Thoracic aorta (tissue), 2 donors: ENCODE measurements at places on chromosomes 2 and 18. TPM values are rescaled to one million over a fixed set of nuclear protein-coding genes. Genes with fewer than 3 reads are reported as not detected.

DNA sequence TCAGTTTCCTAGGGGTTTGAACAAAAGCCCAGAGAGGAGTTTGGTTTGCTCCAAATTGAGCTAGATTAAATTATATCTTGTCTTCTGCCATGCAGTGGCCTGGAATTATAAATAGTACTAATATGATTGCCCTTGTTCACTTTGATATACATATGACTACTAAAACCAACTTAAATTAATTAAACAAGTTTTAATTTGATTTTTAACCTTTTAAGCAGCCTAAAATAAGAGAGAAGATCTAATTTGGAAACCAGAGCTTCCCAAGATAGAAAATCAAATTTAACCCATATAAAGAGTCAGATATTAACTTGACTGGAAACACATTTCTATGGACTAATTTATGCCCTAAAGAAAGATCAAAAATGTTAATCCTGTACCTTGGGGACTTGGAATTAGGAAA, 444.5 kb upstream of the SLC8A1 start:
- no peaks in the 10 kb centered on the region for H3K27me3 ChIP-seq
- DNase-seq, result no peak
- H3K4me1 ChIP-seq, result no peaks in the 10 kb centered on the region
- no peak overlapping the region for H3K4me3 ChIP-seq
- no peaks in the 10 kb centered on the region for H3K36me3 ChIP-seq

DNA sequence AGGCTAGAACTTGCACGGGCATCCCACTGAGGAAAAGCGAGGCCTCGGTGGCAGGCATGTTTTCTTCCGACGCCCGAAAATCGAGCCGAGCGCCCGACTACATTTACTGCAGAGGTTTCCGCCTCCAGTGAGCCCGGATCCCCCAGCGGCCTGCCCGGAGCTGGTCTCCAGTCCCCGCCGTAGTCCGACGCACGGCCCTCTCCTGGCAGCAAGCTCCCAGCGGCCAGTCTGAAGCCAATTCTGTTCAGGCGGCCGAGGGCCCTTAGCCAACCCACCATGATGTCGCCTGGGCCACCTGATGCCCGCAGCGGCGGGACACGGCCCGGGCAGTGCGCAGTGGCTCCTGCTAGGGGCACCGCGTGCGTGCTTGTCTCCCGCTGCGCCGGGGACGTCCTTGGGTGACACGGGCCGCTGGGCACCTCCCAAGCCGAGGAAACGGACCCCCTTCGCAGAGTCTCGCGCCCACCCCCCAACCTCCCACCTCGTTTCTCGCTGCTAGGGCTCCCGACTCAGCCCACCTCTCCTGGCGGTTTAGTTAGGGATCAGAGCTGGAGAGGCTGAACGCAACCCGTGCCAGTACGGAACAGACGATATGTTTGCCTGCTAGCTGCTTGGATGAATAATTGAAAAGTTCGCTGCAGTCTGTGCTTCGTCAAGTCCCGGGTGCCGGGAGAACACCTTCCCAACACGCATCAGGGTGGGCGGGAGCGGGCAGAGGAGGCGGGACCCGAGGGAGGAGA, 5.3 kb downstream of the ONECUT2 start:
- peaks cover 13% of the 10 kb centered on the region for H3K4me1 ChIP-seq
- H3K27ac ChIP-seq, result no peak overlapping the region
- no peaks in the 10 kb centered on the region for H3K36me3 ChIP-seq

DNA sequence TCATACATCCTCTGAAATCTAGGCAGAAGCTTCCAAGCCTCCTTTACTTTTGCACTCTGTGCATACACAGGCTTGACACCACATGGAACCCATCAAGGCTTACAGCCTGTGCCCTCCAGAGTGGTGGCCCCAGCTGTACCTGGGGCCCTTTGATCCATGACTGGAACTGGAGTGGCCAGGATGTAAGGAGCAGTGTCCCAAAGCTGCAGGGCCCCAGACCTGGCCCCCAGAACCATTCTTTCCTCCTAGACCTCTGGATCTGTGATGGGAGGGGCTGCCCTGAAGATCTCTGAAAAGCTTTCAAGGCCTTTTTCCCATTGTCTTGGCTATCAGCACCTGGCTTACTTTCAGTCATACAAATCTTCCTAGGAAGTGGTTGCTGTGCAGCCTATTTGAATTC, 63.1 kb upstream of the NOL4 start:
- H3K4me1 ChIP-seq, result no peaks in the 10 kb centered on the region
- no peaks in the 10 kb centered on the region for H3K36me3 ChIP-seq
- H3K4me3 ChIP-seq, result no peak overlapping the region
- no peak overlapping the region for H3K27ac ChIP-seq
- H3K27me3 ChIP-seq, result no peaks in the 10 kb centered on the region

- no peak overlapping the region for H3K4me3 ChIP-seq
- DNase-seq, result no peak
- no peaks in the 10 kb centered on the region for H3K4me1 ChIP-seq
- no peaks in the 10 kb centered on the region for H3K36me3 ChIP-seq
- H3K27me3 ChIP-seq, result no peaks in the 10 kb centered on the region
- no peak overlapping the region for H3K27ac ChIP-seq
Measured at GRCh38 chr2:158317642-158318041, 138.9 kb downstream of the CCDC148 start.

DNA sequence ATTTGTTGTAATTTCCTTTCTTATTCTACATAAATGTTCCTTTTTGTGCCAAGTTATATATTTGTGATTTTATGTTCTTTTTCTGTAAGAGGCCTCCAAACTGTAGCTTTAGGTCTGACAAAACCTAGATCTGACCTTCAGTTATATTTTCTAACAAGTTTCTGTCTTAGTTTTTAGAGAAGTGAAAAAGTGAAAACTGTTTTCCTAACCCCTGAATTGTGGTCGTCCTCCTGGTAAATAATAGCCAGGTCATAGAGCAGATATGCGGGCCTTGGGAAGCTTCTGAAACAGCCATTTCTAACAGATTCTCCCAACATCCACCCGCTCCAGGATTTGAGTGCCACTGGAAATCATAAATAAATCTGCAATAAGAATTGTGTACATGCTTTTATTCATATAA, 398.4 kb upstream of the CWC22 start:
- H3K4me3 ChIP-seq, result no peak overlapping the region
- no peak for DNase-seq
- no peaks in the 10 kb centered on the region for H3K36me3 ChIP-seq
- no peak overlapping the region for H3K27ac ChIP-seq

- H3K27me3 ChIP-seq, result no peaks in the 10 kb centered on the region
- H3K36me3 ChIP-seq, result peaks cover 13% of the 10 kb centered on the region
- no peak overlapping the region for H3K4me3 ChIP-seq
- DNase-seq, result no peak
- H3K4me1 ChIP-seq, result no peaks in the 10 kb centered on the region
- no peak overlapping the region for H3K27ac ChIP-seq
Measured at GRCh38 chr2:227267410-227268115, 57.5 kb upstream of the MFF start.

DNA sequence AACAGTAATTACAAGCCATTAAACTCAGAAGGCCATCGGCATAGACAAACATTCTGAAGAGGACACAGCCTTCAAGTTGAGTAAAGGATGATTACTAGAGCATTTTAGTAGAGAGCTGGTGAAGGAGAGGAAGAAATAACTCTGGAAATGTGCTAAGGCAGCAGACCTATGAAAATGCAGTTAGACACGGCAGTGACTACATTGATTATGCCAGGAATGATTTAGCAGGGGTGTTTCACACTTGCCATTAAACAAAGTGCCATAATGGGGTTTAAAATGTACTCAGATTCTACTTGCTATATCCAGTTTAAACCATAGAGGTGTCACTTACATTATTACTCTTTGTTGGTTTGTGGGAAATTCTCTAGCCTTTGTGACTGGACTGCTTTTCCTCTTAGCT, 372.3 kb downstream of the CPS1 start:
- no peaks in the 10 kb centered on the region for H3K4me1 ChIP-seq
- no peak overlapping the region for H3K4me3 ChIP-seq
- no peak overlapping the region for H3K27ac ChIP-seq
- DNase-seq, result no peak
- no peaks in the 10 kb centered on the region for H3K36me3 ChIP-seq

DNA sequence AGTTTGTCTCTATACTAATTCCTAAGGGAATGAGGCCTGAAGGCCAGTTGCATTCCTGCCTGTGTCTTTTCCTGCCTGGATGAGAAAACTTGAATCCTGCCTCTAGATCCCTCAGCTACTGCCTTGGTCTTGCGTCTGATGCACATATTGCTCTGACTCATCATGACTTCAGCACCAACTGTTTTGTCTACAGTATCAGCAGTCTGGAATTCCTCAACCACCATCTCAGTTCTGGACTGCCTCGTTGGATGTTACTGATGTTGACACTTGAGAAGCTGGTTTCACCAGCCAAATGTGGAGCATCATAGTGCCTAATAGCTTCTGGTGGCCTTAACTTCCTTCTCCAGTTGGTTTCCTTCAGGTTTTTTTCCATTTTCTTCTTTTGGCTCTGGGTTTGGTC, 211.0 kb downstream of the CTNNA2 start:
- no peak overlapping the region for H3K4me3 ChIP-seq
- H3K4me1 ChIP-seq, result no peaks in the 10 kb centered on the region
- no peaks in the 10 kb centered on the region for H3K36me3 ChIP-seq
- no peaks in the 10 kb centered on the region for H3K27me3 ChIP-seq
- DNase-seq, result no peak

- H3K27ac ChIP-seq, result no peak overlapping the region
- no peaks in the 10 kb centered on the region for H3K4me1 ChIP-seq
Measured at GRCh38 chr18:9944805-9945204, 31.0 kb downstream of the VAPA start.

DNA sequence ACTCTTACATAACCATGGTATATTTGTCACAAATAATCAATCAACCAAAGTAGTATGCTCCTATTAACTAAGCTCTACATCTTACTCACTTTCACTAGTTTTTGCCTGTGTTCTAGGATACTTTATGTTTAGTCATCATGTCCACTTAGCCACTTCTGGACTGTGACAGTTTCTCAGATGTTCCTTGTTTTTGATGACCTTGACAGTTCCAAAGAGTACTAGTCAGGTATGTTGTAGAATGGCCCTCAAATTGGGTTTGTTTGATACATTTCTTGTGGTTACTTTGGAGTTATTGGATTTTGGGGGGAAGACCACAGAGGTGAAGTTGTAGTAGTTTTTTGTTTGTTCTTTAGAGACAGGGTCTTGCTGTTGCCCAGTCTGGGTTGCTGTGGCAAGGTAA, 35.5 kb downstream of the BUB1 start:
- H3K36me3 ChIP-seq, result no peaks in the 10 kb centered on the region
- H3K27ac ChIP-seq, result no peak overlapping the region
- no peaks in the 10 kb centered on the region for H3K27me3 ChIP-seq
- H3K4me1 ChIP-seq, result no peaks in the 10 kb centered on the region

- no peaks in the 10 kb centered on the region for H3K36me3 ChIP-seq
- no peak overlapping the region for H3K4me3 ChIP-seq
- no peaks in the 10 kb centered on the region for H3K27me3 ChIP-seq
- no peak overlapping the region for H3K27ac ChIP-seq
Measured at GRCh38 chr18:12647773-12648172, 10.1 kb downstream of the SPIRE1 start.

DNA sequence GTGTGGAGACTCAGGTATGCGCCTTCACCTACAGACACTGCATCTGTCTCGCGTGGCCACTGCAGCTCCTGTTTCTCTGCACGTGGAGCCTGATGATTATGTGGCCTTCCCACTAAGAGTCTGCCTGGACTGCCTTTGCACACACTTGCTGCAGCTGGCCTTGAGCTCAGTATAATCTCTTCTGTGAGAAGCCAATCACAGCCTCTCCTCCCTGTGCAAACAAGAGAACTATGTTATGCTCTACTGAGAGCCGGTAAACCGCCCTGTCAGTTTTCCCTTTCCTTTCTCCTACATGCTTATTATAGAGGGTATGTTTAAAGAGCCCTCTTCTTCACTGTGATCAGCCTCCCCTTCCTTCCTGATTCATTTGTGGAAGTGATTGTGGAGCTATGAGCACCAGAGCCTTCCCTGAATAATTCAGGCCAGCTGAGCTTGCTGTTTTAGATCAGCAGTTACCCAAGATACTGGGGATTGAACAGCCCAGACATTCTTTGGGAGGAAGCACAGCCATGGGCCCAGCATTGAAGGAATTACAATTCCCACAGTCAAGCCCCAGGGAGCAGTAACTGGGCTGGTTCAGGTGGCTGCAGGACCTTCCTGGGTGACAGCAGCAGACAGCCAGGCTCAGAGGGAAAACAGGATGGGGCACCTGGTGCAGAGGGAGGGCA, 3.7 kb upstream of the TGFA start:
- no peaks in the 10 kb centered on the region for H3K36me3 ChIP-seq
- no peak overlapping the region for H3K4me3 ChIP-seq
- no peak for DNase-seq
- no peak overlapping the region for H3K27ac ChIP-seq
- peaks cover 3% of the 10 kb centered on the region for H3K4me1 ChIP-seq

GRCh38 chr2:224165901-224166319, 126.8 kb upstream of the SERPINE2 start:
- H3K36me3 ChIP-seq, result no peaks in the 10 kb centered on the region
- no peak overlapping the region for H3K4me3 ChIP-seq
- H3K4me1 ChIP-seq, result no peaks in the 10 kb centered on the region
- H3K27ac ChIP-seq, result no peak overlapping the region

DNA sequence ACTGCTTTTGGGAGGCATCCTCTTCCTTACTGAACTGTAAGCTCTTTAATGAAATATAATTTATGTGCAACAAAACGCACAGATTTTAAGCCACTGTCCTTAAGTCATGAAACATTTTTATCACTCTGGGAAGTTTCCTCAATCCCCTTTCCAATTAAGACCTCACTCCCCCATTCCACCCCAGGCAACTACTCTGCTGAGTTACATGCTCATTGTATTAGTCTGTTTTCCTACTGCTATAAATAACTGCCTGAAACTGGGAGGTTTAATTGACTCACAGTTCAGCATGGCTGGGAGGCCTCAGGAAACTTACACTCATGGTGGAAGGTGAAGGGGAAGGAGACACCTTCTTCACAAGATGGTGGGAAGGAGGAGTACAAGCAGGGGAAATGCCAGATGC, 46.5 kb upstream of the KCNE4 start:
- H3K27ac ChIP-seq, result no peak overlapping the region
- no peak for DNase-seq
- H3K4me3 ChIP-seq, result no peak overlapping the region
- no peaks in the 10 kb centered on the region for H3K27me3 ChIP-seq

- no peak overlapping the region for H3K27ac ChIP-seq
- DNase-seq, result no peak
- H3K36me3 ChIP-seq, result no peaks in the 10 kb centered on the region
Measured at GRCh38 chr2:147172493-147173188, 672.2 kb upstream of the ACVR2A start.

Gene IL1R1
- 65.1 TPM for total RNA-seq

Gene AGXT
- total RNA-seq, result not detected

Gene KANSL1L
- 77.2 TPM for total RNA-seq

Gene XIRP2
- total RNA-seq, result not detected

Gene HOXD8
- 3.9 TPM for total RNA-seq
